Cardiac fibroblast (primary cell): ENCODE measurements at places on chromosomes 11 and 22.

DNA sequence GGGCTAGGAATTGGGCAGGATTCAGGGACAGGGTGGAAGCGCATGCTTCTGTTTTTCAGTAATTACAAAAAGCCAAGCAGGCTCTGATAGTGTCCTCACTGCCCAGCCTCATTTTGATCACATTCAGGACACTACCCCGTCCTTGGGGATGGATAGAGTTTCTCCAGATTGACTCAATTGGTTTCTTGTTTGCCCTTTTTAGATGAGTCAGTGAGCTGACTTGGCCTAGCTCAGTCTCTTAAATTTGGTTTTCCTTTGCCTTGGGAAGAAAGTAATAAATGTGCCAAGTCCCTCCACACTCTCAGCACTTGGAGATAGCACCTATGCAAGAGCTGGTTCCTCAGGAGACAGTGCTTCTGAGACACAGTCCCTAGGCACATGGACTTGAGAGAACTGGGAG lies 25.5 kb downstream of the DKK3 start:
- no peak for DNase-seq

DNA sequence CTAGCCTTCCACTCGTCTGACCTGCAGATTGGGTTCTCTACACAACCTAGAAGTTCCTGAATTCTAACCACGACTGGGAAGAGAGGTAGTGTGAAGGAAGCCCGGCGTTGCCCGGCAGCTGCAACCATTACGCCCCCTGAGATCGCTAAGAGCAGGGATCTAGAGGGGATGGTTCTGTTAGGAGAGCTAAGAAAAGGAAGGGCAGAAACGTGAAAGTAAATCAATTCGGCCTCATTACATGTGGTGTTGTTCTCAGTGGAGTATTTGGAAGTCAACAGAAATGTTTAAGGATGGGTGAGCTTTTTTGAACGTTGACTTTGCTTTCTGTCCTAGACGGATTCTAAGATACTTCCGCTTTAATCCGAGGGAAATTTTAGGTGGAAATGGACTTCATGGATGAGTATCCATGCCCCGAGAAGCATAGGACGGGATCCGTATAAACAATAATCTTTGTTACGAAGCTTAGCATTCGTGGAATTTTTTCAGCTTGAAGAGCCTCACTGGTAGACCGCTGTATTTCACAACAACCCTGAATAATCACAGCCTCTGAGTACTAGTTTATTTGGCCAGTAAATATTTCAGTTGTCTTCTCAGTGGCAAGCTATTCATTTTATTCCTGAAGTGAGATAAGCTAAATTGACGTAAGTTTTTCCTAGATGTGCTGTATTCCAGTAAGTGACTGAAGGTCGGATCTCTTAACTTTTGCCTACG lies 629 bp downstream of the ATP5MG start:
- DNase-seq: peak; percentile 90

GRCh38 chr22:19321757-19322156 lies 30.2 kb upstream of the CLTCL1 start:
- no peak for DNase-seq

- peak; percentile 98 for DNase-seq
These were observed 11.3 kb downstream of the TRIM66 start for GRCh38 chr11:8671193-8671612.

DNA sequence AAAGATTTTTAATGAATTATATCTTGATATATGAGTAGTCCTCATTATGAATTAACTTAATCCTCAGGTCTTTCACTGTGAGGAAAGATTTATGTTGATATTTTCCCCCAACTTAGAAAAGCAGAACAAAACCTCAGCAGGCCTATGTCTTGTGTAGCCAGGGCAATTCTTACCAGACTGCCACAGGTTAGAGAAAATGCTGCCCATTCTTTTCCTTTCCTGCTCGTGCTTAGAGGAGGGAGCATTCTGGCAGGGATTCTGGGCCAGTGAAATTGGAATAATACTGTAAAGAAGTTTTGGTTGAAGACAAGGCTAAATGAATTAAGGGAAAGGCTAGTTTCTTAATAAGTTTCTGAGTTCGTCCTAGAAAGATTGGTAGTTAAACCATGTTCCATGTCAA lies 56.6 kb downstream of the ZNRF3 start:
- no peak for DNase-seq

DNA sequence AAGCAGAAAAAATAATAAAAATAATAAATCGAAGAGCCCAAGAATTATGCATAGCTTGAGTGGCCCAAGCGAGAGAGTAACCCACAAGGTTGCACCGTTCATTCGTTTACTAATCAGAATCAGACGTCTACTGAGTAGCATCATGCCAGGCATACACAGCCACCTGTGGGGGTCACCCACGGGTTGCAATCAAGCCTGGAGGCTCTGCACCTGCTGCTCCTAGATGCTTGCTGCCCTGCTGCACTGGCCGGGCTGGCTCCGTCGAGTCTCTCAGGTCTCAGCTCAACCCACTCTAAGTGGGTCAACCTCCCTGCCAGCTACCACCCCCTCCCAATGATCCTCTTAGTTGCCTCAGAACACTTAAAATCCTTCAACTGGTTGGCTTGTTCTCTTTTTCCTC lies 2.0 kb upstream of the TESMIN start:
- DNase-seq: no peak

GRCh38 chr11:124717421-124717785 lies 22.3 kb upstream of the NRGN start:
- peak; percentile 46 for DNase-seq

GRCh38 chr11:72782081-72782920 lies 11.5 kb downstream of the STARD10 start:
- no peak for DNase-seq

DNA sequence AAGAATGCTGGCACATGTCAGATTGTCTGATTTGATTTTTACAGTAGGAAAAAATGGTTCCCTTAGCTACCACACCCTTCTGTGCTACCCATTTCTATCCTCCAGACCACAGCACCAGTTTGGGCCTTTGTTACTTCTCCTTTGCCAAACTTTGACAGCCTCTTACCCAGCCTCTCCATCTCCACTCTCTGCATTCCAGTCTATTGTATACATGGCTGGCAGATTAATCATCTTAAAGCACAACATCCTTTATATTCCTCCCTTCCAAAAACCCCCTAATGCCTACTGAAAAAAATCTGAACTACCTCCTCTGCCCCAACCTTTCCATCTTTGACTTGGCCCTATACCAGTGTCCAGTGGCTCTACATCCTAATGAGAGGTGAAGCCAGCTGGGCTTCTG lies 10.8 kb upstream of the PANX1 start:
- DNase-seq: no peak

DNA sequence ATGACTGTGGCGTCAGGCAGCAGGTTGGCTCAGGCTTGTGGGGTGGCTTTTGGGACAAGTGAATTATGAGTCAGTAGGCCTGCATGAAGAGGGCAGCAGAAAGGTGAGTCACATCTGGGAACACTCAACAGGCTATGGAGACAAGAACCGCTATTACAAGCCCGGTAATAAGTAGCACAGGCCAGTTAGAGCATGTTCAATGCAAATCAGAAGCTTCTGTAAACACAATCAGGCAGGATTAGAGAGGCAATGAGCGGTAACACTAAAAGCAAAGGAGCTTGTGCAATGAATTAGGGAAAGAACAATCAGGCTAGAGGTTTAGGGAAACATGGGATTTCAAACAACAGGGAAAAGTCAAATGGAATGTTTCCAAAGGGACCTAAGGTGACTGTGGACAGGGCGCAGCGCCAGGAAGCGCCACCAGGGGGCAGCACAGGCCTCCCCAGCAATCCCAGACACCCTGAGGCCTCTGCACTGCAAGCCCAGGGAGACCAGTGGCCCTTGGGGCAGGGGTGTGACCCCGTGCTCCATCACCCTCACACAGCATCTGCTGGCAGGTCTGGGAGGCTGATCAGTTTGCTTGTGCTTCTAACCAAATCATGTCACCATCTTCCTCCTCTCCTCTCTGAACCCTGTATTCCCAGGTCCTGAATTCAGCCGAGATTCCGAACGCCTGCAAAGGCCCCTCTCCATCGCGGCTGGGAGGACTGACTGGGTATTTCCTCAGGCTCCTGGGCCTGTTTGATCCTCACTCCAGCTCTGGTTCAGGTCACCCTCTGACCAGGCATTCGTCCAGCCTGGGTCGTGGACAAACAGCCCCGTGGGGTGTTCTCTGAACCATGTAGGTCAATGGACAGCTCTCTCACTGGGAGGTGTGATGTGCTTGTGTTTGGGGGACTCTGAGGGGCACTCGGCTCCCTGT lies 50.0 kb downstream of the C11orf58 start:
- DNase-seq: peak; percentile 86

DNA sequence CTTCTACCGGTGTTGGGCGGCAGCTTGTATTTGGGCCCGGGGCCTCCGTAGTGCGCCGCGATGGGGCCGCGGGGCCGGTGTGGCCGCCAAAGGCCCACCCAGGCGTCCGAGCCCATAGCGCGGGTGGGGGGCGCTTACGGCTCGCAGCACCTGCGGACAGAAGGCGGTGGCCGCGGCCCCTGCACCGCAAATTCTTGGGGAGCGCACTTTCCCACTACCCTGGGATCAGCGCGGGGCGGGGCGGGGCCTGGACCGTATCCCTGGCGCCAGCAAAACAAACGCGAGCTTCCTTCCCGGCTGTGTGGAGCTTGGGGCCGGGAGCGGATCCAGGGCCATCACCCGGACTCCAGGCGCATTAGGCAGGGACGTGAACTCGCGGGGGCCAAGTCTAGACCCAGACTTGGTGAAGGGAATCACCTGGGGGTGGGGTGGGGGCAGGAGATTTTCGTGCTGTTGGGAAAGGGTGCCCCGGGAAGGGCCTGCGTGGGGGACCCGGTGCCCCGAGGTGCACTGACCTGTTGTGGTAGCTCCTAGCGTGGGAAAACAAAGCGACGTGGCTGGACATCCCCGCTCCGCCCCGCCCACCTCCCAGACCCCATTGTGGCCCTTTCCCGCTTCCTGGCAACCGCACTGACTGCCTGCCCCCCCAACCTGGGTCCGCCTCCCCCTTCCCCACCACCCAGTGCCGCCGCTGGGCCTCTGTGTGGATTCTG lies 2.3 kb upstream of the TYMP start:
- DNase-seq: peak; percentile 87

- DNase-seq: no peak
These were observed 161.4 kb downstream of the WT1 start for GRCh38 chr11:32273931-32274330.

- no peak for DNase-seq
These were observed 76.0 kb upstream of the TIMP3 start for GRCh38 chr22:32725369-32725988.

DNA sequence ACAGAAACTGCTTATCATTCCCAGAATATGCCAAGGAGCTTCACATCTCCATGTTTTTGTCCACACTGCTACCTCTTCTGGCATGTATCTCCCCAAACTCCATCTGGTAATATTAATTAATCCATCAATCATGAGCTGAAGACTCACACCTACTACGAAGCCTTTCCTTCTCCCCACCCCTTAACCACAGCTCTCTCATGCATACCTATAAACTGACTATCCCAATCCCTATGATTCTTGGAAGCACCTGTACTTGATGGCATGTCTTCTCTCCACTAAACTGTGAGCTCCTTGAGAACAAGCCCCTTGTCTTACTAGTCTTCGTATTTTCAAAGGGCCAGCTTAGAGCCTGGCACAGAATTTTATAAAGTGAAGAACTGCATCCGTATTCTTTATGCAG lies 47.3 kb downstream of the RELT start:
- no peak for DNase-seq

- no peak for DNase-seq
These were observed 552.1 kb upstream of the CHORDC1 start for GRCh38 chr11:90774727-90775566.

DNA sequence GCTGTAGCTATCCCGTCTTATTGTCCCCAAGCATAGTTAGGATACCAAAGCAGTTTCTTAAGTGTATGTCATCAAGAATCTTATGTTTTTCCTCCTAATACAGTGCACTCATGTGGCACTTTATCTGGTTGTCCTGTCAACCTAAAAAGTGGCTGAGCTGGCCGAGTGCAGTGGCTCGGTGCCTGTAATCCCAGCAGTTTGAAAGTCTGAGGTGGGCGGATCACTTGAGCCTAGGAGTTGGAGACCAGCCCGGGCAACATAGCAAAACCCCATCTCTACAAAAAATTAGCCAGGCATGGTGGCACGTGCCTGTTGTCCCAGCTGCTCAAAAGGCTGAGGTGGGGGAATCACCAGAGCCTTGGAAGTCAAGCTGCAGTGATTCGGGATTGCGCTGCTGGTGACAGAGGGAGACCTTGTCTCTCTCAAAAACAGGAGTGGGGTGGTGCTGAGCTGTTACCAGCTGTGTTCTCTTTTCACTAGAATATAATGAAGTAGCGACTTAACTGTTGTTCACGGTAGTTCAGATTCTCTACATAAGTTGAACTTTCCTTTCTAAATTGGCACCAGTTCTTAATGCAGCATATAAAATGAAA lies 48.1 kb downstream of the EP300 start:
- DNase-seq: no peak

DNA sequence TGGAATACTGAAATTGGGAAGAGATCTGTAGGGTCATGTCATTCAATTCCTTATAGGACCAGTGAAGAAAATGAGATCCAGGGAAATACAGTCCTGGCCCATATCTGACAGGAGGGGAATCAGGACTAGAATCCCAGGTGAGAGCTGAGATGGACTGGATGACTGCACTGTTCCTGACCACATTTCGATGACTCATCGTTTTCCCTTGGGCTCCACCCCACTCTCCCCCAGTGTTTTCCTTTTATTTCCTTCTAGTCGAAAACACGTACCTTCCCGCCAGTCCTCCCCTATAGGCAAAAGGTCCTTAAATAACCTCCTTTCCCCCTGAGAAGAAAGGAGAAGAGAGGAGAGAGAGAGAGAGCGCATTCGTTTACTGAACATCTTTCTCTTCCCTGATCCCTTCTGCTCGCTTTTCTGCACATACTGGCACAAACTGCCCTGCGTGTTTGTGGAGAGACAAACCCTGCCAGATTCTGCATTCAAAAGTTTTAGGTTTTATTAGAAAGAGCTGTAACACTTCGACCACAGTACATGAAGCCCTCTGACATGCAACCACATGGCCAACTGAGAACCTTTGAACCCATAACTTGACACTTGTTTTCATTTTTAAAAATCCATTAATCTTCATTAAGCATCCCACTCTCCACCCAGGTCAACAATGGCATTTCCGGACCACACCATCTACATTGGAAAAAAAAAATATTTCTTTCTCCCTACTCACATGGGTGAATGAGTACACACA lies 565.7 kb downstream of the METTL15 start:
- peak; percentile 45 for DNase-seq

- peak; percentile 78 for DNase-seq
These were observed 66.3 kb downstream of the PAK1 start for GRCh38 chr11:77407613-77408012.

- no peak for DNase-seq
These were observed 41.9 kb downstream of the KCNJ1 start for GRCh38 chr11:128825050-128825784.

DNA sequence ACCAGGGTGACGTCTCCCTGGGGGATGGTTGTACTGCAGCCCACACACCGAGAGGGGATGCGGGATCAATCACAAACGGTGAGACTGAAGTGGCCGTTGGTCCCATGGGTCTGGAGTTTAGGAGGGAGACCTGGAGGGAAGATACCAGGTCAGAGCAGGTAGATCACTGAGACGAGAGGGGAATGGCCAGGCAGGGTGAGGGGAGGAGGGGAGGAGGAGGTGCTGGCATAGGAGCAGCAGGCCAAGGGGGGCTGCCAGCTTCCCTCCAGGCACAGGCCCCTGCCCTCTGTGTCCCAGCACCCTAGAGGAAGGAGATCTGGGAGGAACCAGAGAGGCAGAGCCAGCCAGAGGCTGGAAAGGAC lies 7.0 kb downstream of the MAPK8IP2 start:
- no peak for DNase-seq

GRCh38 chr11:44307340-44308099 lies 2.4 kb downstream of the ALX4 start:
- DNase-seq: no peak
